Activated CD8-positive, alpha-beta T cell treated with anti-CD3 and anti-CD28 coated beads for 36 hours (primary cell): ENCODE measurements at places on chromosomes 4 and X.

DNA sequence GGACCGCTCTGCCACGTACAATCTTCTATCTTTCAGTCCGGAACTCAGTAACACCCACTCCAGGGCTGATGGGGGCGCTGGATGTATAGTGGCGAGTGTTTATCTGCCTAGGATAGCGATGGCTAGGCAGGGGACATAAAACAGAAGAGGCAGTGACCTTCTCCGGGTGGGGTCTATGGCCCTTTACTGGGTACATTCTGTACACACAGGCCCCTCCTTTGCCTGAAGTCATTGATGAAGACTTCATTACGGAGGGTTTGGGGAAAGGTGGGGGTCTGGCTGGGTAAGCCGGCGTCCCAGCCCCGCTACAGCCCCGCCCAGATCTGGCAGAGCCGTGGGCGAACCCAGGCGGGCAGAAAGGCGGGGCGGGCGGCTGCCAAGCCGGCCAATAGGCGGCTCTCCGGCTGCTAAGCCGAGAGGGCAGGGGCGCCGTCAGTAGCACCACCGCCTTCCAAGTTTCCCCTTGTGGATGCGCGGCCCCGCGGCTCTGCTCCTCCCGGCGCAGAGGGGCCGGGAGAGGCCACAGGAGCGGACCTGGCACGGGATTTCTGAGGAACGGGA, at the start of gene CHST7:
Gene CHST7, plus strand, starts transcription at position 435 of the 561 bp plus-strand sequence. CDS start 167 bp downstream, outside the sequence.
- peak; percentile 68 for DNase-seq

- DNase-seq = no peak
Measured at GRCh38 chr4:40594261-40595178, 35.1 kb downstream of the RBM47 start.

DNA sequence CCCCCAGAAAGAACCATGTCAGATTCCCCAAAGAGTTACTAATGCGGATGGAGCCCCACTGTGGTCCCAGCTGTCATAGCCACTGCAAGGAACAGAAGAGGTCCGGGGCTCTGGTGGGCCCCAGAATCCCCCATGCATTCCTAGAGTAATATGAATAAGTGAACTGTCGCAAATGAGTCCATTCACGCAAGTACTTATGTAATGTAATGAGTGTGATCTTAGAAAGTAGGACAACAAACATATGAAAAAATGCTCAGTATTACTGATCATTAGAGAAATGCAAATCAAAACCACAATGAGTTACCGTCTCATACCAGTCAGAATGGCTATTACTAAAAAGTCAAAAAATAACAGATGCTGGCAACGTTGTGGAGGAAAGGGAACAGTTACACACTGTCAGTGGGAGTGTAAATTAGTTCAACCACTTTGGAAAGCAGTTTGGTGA, 141.5 kb upstream of the RBPJ start:
- peak; percentile 30 for DNase-seq

- peak; percentile 10 for DNase-seq
Measured at GRCh38 chr4:21768349-21769310, 179.9 kb downstream of the KCNIP4 start.

DNA sequence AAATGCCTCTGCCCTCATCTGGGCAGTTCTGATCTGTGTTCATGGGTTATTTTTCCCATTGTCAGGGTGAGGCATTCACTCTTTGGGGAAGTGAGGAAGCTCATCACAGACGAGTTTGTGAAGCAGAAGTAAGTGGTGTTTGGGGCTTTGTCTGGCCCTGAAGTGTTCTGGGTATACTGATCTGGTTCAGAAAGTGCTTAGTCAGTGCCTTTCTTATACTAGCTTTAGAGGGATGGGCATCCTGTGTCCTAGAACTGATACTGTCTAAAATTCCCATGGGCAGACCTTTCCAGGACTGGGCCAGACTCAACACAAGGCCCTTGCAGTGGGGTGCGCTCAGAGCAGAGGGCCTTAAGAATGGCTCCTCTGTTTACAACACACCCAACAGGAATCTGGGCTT, 6.4 kb downstream of the TRO start:
- DNase-seq = no peak

DNA sequence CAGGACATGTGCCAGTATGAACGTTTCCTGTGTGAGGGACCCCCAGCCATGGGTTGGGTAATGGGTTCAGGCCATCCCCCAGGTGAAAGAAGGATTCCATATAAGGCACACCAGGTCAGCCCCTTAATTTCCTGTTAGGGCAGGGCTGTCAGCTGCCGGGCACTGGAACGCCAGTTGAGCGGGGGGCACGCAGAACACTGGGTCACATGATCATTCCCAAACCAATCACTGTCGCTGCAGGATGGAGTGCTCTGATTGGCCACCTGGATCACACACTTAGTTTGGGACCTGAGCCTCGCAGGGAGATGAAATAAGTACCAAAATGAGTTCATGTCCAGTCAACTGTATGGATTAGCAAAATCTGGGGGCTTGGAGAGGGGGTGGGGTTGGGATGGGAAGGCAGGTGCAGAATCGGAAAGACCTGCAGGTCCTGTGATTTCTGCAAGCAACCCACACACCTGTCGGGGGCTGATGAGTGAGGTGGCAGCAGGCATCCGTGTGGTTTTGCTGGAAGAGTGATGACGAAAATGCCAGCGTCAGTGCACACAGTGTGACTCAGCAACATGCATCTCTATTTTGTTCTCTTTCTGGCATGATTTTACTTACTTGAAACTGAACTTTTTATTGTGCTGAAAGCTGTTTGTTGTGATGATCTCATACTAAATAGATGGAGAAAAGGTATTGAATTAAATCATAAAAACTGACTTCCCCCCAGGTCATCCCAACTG, 32.2 kb downstream of the RNF212 start:
- DNase-seq = peak; percentile 37

- DNase-seq = no peak
Measured at GRCh38 chr4:123649250-123649644, 252.7 kb downstream of the SPRY1 start.

- no peak for DNase-seq
Measured at GRCh38 chr4:5747738-5748375, 36.9 kb downstream of the EVC start.

GRCh38 chr4:48445704-48446103, 37.4 kb upstream of the SLC10A4 start:
- DNase-seq = no peak

- no peak for DNase-seq
Measured at GRCh38 chr4:185189606-185190305, 14.0 kb downstream of the CFAP97 start.

DNA sequence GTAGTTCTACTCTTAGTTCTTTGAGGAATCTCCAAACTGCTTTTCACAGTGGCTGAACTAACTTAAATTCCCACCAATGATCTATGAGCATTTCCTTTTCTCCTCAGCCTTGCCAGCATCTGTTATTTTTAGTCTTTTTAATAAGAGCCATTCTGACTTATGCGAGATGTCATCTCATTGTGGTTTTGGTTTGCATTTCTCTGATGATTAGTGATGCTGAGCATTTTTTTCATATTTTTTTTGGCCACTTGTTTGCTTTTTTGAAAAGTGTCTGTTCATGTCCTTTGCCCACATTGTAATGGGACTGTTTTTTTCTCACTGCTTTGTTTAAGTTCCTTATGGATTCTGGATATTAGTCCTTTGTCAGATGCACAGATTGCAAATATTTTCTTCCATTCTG, 21.5 kb upstream of the PHKA1 start:
- no peak for DNase-seq

DNA sequence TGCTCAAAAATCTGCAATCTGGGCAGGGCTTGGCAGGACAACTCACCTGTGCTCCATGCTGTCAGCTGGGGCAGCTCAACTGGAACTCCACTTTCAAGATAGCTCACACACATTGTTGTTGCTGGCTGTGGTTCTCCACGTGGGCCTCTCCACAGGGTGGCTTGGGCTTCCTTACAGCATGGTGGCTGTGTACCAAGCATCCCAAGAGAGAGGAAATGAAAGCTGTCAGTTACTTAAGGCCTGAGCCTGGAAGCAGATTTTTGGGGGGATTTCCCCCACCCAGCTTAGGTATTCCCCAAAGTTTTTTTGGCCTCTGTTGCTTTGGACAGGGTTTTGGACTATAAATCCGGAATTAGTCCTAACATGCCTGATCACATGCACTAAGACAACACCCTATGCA, 81.0 kb downstream of the BCOR start:
- peak; percentile 7 for DNase-seq

- DNase-seq = no peak
Measured at GRCh38 chr4:184760681-184761080, 26.8 kb upstream of the CENPU start.

DNA sequence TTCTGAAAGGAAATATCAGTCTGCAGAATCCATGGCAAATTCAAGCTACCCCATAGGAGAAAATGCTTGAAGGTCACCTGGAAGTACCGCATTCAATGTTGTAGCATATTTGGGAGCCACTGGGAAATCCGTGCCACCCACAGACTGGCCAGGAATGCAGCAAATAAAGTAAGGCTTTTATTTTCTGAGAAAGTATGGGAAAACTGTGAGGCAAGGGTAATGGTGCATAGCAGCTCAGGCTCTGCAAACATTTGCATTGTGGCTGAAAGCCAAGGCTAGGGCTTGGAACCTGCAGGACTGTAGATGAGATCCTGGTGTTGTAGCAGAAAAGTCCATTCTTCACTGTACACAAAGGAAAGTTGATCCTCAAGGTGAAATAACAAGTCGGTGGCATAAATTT, 450.9 kb upstream of the NR3C2 start:
- no peak for DNase-seq

GRCh38 chr4:122453384-122453995, 3.0 kb downstream of the IL2 start:
- DNase-seq = no peak

DNA sequence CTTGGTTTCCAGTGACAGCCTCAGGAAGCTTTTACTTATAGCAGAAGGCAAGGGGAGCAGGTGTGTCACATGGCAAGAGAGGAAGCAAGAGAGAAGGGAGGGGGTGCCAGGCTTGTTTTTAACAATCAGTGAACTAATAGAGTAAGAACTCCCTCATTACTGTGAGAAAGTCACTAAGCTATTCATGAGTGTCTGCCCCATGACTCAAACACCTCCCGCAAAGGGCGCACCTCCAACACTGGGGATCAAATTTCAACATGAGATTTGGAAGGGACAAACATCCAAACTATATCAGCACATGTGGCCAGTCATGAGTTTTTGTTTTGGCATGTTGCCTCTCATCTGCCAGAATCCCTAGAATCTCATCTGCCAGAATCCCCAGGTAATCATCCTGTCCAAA, 183.5 kb upstream of the C1QTNF7 start:
- no peak for DNase-seq

DNA sequence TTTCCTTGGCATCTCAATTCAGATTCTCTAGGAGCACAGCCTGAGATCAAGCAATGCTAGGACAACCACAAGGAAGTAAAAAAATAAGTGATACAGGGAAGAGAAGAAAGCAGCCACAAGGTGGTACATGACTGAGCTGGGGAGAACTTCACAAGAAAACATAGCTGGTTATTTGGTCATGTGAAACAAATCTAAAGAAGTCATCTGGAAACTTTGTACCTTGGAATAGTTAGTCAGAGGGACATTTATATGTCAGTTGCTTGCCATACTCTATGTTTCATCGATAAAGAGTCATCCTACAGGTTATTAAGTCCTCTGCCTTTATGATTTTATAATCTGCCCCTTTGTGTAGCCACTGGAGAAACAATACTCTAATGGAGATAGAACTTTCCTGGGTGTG, 575.1 kb downstream of the IL15 start:
- DNase-seq = no peak

DNA sequence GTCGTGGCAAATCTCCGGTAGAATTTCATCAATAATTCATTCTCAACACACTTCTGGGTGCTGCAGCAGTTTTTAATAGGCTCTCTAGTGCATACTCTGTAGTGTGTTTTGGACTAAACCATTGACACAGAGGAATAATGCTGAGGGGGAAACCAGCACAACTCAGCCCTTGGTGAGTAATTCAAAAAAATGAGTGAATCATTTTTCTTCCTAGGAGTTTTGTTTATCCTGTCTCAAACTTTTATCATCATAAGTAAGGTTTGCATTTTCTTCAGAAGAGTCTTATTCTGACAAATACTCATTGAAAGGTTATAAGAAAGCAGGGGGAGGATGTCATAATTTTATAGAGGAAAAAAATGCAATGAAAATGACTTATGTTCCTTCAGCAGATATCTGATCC, 2542.7 kb downstream of the PCDH7 start:
- no peak for DNase-seq

DNA sequence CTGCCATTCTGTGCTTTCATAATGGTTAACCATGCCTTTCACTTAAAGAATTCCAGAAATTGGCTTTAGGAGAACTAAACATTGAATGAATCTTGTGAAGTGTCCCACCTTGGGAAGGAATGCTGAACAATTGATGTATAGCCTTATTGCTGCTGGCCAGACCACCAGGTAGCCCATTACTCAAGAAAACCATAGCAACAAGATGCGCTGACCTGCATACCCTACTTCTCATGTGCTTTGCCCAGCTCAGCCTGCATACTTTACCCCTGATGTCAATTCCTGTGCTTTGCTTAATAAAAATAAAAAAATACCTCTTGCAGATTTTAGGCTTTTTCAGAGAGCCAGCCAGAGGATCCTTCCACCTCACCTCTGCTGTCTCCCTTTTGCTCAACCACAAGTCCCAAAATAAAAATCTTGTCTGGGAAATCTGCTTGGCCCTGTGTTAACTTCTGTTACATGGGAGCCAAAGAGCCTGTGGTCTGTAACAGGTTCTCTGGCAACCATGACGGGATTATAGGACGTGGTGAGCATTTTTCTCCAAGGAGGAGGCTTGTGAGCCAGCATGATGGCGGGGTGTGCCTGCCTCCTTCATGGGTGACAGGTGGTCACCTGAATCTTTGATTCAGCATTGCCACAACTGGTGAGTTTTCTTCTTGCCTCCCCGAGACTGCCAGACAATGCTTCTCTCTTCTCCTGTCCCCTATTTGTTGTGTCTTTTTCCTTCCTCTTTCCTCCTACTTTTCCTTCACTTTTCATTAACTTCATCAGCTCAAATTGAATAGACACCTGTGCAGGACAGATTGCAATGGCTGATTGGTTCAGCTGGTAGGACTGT, 106.8 kb downstream of the ARSJ start:
- DNase-seq = no peak

DNA sequence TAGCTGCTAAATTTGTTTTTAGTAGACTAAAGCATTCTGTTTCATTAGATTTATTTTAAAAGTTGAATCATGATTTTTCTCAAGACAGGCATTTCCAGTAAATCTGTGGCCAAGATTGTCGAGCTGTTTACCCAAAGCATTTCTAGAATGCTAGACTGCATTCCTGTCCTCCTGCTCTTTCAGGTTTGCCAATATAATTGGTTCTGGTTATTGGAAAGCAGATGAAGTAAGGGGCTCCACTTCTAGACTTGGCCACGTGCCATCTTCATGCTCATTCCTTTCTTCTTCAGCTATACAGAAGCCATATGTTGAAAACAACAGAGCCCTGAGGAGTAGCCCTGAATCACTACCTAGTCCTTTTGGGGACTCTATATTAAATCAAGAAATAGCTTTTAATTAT, 62.5 kb downstream of the PGRMC2 start:
- DNase-seq = no peak

- no peak for DNase-seq
Measured at GRCh38 chrX:2188330-2188792, 312.4 kb downstream of the DHRSX start.

GRCh38 chrX:87063642-87064041, 454.0 kb upstream of the KLHL4 start:
- DNase-seq = no peak

- DNase-seq = no peak
Measured at GRCh38 chrX:134999469-134999868, 8.7 kb downstream of the SMIM10 start.
